ENCODE measurements at places on chromosomes 12 and 14.

- DNase-seq: no peak
These were observed 50.4 kb upstream of the DDX11 start for GRCh38 chr12:31023271-31023724.

GRCh38 chr12:61514016-61514415, 746.2 kb upstream of the USP15 start:
- DNase-seq: no peak

- no peak for DNase-seq
These were observed 56.4 kb upstream of the USP44 start for GRCh38 chr12:95607642-95608041.

DNA sequence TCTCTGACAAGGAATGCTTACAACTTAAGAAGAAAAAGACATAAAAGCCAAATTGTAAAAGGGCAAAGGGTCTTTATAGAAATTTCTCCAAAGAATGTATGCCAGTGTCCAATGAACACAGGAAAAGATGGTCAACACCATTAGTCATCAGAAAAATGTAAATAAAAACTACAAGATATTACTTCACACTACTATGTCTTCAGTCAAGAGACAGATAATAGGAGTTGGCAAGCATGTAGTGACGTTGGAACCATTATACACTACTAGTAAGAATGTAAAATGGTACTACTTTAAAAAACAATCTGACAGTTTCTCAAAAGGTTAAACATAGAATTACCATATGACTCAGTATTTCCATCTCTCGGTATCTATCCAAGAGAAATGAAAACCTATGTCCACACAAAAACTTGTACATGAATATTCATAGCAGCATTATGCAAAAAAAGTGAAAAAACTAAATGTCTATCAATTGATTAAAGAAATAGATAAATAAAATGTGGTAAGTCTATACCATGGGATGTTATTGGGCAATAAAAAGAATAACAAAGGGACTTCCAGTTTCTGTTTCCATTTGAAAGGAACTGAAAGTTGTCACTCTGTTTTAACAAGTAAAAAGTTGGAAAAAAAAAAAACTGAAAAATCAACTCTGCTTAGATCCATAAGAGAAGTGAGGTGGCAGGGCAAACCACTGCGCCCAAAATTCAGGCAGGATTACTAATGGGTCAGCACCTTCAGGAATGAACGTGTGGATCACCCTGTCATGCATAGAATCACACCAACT, 69.8 kb downstream of the ALG10B start:
- DNase-seq: no peak

DNA sequence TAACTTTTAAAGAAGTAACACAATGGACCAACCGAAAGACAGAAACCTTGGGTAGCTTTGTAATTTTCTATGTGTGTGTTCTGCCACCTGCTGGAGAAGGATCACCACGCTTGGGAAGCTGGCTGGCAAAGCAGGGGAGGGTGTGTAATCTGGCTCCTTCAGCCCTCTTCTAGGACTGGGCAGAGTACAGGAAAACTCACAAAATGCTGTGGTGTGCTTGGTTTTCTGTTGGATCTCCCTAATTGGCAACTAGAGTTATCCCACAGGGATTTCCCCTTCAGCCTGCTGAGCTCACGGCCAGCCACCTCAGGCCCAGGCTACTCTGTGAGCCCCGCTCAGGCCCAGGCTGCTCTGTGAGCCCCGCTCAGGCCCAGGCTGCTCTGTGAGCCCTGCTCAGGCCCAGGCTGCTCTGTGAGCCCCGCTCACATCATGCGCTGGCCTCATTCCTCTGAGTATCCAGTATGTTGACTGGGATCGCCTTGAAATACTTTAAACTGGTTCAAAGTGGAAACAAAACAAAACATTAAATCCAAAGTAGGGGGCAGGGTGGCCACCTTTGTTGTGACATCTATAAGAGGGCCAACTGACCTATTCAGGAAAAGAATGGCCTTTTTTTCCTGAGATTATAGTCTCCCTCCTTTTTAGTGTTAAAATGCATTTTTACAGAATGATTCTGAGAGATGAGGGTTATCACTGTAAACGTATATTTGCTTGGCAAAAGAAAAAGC, 52.0 kb upstream of the RNU6-8 start:
- peak; percentile 13 for DNase-seq

GRCh38 chr14:92956961-92957360, 34.0 kb downstream of the CHGA start:
- DNase-seq: no peak

DNA sequence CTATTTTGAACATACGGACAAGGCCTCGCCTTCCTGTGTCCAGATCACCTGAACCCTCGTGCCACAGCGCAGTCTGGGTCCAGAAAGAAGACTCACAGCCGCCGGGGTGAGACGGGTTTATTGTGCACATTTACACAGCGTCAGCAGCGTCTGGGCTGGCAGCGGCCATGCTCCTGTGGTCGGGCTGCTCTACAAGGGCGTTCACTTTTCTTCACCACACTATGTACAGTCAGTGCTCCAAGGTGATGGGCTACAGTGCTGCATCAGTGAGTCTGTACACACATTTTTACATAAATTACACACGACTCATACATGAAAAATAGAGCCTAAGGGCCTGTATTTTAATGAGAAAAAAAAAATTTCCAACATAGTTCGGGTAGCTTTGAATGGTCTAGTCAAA, 18.0 kb downstream of the ZFYVE21 start:
- no peak for DNase-seq

GRCh38 chr12:58914457-58914856, 5.8 kb downstream of the LRIG3 start:
- DNase-seq: no peak

DNA sequence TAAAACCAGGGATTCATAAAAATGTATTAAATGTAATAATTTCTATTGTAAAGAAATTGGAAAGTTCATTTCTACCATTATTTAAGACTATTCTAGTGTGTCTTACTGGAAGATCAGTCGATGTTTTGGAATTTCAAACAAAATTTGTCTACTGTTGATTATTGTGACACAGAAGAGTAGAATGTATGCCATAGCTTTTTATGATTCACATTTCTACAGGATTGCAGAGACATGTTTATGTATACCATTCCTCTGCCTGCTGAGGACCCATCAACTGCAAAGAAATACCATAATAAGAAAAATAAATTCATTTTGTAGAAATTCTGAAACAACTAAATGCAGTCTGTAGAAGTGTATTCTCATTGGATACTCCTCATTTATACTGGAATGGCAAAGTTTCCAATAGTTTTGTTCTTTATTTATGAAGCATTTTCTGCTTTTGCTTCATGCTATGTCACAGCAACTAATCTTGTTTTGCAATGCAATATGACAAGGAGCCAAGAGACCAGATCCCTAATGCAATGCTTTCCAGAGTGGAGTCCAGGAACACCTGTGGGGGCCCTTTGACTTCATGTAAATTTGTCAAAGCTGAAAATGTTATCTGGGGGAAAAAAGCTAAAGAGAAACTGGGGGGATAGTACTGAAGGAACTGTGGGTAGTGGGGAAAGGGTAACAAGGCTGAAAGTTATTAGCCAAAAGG, 172.9 kb upstream of the LRIG3 start:
- no peak for DNase-seq

GRCh38 chr12:50612882-50613281, 108.1 kb downstream of the DIP2B start:
- no peak for DNase-seq

DNA sequence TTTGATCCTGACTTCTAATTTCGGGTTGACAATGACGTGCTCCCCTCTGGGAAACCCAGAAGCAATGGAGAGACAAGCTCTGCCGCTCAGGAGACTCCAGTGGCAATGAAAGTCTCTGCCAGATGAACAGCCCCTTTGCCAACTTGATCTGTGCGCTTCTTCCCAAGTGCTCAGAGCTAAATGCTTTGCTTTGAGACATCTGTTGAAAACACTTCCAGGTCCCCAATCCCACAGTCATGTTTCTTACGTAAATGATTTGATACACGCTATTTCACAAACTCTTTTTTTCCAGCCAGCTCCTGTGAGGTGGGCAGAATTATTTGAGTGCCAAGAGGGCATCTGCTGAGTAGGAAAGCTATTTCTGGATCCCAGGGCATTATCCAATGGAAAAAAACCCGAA, 147.6 kb downstream of the RIMBP2 start:
- no peak for DNase-seq

GRCh38 chr12:67370979-67371378, 101.8 kb downstream of the CAND1 start:
- no peak for DNase-seq

- DNase-seq: no peak
These were observed 1.9 kb downstream of the CCDC38 start for GRCh38 chr12:95940514-95940913.

- DNase-seq: no peak
These were observed 27.2 kb downstream of the KRT80 start for GRCh38 chr12:52164624-52165023.

- no peak for DNase-seq
These were observed 851.6 kb downstream of the NRXN3 start for GRCh38 chr14:79021766-79022165.

- no peak for DNase-seq
These were observed 391.0 kb downstream of the ZFP36L1 start for GRCh38 chr14:68401855-68402254.

GRCh38 chr12:9961106-9961505, 10.1 kb upstream of the CLEC12A start:
- no peak for DNase-seq

DNA sequence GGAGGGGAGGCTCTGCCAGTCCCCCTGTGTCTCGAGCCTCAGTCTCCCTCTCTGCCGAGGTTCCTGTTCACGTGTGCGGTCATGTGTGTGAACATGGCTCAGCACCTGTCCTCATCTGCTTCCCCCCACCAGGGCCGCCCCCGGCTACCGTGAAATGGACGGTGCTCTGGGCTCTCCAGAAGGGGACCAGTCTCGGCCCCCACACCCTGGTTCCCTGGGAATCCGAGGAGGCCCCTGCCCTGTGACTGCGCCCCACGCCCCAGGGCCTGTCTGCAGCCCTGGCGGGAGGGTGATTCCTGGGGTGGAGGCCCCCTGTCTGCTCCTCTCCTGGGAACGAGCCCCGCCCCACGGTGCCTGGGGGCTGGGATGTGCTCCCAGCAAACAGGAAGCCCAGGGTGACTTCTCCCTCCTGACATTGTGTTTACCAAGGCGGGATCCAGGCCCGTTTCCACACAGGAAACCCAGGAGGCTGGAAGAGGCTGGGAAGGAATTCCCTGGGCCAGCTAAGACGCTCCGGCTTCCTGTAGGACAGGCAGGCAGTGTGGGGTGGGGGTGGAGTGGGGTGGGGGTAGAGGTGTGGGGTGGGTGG, 46.6 kb downstream of the KIF26A start:
- DNase-seq: no peak

GRCh38 chr12:65232476-65233077, 45.9 kb upstream of the MSRB3 start:
- DNase-seq: no peak

- no peak for DNase-seq
These were observed 40.6 kb downstream of the SPRING1 start for GRCh38 chr12:116697305-116697704.

GRCh38 chr14:96486705-96487104, 15.5 kb upstream of the PAPOLA start:
- DNase-seq: no peak

DNA sequence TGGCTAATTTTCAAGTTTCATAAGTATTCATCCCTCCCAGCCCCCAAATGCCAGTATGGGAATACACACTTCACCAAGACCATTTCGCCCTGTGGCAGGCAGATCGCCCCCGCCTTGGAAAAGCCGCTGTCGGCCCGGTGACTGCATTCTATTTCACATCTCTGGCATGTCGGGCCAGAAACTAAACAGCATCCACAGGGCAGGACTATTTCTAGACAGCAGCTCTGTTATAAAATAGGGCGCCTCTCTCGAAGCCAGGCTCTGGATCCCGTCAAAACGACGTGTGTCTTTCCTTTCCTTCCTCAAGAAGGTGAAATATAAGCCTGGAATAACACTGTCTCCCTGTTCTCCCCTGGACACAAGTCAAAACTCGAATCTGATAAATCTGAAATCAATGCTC, 56.8 kb downstream of the GSC start:
- no peak for DNase-seq

- no peak for DNase-seq
These were observed 70.6 kb upstream of the DYNC1H1 start for GRCh38 chr14:101893759-101894158.

DNA sequence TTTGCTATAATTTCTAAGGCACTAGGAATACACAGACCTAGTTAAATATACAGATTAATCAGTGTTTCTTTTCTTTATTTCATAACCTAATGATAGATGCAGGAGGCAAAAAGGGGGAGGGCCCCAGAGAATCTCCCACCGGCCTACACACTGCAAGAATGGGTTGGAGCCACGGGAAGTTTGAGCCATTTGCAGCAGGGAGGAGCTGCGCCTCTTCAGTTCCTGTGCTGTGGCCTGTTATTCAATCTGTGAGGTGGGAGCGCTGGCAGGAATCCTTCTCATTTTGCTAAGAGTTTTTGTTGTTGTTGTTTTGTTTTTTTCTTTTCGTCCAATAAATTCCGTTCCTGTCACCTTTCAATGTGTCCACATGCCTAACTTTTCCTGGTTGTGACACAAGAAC, 251.3 kb upstream of the RPL10L start:
- DNase-seq: no peak

GRCh38 chr12:132506328-132507160, 16.6 kb downstream of the FBRSL1 start:
- DNase-seq: peak; percentile 39

DNA sequence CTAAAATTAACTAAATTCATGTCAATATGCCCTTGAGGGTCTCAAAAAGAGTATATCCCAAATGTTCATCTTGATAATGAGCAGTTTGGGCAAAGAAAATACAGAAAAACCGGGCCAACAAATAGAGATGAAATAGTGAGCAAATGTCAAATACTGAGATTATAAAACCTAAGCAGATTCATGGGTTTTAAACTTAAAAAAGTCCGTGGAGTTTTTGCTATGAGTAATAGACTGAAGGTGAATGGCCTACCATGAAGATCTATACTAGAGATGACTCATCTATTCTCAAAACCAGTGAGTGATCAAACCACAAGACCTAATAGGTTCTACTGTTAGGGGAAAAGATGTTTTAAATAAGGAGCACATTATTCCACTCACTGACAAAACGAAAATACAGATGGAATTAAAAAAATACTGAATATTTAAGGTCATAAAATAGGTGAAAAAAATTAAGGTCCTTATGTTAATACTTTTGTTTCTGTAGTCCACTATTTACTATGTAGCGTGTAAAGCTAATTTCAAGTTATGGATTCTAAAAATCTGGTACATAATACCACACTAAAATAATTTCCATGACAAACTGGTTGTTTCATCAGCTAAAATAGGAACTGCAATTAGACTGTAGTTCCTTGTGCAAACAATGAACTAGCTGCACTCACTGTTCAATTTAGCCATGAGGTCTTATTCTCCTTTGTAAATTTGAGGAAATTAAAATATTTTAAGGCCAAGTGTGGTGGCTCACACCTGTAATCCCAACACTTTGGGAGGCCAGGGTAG, 5.0 kb downstream of the HNRNPC start:
- no peak for DNase-seq

GRCh38 chr12:131950182-131950913, 606 bp downstream of the EP400 start:
- peak; percentile 14 for DNase-seq

GRCh38 chr14:77980475-77981321, 180.8 kb downstream of the ADCK1 start:
- no peak for DNase-seq

All from activated T-helper 1 cell treated with Interleukin-2 at 50 U/mL for 16 hours (primary cell).